ENCODE measurements at places on chromosomes 16 and 17.

DNA sequence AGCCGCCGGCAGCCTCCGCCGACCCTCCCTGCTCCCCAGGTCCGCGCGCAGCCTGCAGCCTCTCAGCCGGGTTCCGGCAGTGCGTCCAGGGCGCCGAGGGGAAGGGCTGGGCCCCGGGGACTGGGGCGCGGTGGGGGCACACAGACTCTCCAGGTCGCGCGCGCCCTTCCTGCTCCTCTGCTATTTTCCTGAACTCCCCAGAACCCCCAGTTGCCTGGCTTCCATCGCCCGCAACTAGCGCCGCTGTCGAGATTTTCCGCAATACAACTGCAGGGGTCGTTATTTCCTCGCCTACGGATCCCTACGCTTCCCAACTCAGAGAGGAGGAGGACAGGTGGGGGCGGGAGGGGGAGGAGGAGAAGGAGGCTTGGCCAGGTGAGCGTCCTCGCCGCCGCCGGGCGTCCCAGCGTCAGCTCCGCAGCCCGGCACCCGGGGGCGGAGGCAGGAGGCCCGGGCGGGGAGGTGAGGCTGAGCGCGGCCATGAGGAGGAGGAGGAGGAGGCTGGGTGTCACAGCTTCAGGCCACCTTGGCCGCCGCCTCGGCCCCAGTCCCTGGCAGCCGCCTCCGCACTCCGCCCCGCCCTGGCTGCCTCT, at the start of gene CA10:
CA10 (minus strand) TSS at position 265 of the 593 bp plus-strand sequence.
- DNase-seq, result no peak

GRCh38 chr17:39600288-39600996, 7.3 kb downstream of the NEUROD2 start:
- DNase-seq, result no peak

DNA sequence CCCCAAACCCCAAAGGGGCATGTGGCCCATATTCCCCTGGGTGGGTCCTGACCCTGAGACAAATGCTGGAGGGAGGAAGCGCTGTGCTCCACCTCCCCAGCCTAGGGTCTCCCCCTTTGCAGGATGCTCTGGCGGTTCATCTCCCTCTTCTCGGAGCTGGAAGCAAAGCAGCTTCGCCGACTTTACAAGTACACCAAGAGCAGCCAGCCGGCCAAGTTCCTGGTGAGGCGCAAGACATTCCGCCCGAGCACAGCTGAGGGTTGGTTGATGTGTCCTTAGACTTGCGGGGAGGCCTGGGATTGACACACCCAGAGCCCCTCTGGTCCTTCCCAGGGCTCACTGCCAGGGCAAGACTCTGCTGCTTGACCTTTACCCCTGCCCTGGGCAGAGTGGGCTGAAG, 4.3 kb downstream of the CHCT1 start:
- no peak for DNase-seq

DNA sequence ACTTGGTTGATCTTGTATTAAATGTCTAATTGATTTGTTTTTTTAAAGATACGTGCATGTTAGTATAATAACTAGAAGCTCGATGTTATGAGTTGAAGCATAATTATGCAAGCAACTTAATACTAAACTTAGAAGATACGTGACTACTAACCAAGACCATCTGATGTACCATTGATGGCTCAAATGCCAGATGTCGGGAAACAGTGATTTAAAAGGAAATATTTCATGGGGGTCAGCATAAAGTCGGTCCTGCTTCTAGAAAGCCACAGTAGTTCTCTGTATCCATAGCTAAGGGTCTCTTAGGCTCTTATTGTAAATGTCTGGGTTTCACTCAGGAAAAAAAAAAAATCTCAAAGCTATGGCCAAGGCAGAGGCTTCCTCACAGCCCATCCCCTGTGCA, 61.2 kb upstream of the RBFOX1 start:
- DNase-seq, result no peak

DNA sequence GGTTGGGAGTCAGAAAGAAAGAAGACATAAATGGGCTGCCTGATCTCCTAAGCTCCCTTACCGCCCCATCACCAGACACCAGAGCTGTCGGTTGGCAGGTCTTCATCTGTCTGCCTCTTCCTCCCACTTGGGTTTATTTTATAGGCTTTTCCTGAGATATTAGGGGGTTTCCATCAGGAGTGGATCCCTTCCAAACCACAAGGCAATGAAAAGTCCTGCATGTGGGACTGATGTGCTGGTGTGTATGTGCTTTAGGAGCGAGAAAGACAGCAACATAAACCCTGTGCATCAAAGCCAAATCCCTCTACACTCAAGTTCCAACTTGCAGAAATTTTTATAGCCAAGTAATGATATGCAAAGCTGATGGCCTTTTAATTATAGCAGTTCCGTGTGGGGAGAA, 389.5 kb downstream of the SLC39A11 start:
- peak; percentile 29 for DNase-seq

DNA sequence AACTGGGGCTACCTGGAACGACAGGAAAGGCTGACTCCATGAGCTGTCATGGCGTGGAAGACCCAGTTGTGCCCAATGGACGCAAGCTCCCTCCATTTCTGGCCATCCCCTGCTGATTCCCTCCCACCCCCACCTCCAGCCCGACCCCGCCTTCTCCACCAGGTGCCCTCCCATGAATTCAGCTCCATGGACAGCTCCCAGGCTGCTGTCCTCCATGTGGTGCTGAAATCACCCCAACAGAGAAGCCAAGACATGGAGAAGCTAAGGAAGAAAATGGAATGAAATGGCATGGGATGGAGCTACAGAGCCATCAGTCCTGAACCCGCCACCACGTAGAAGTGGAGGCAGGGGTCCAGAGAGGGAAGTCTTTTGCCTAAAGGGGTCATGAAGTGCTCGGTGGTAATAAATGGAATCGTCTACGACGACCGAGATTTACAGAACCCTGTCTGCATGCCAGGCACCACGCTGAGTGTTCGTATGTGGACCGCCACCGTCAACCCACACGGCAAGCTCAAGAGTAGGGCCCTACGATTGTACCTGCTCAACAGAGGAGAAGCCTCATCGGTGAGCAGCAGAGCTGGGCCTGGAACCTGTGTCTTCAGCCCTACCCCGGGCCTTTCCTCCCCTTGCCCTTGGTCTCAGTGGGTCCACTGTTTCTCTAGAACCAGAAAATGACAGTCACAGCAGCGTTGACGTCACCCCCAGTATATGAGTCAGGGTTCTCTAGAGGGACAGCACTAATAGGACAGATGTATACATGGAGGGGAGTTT, 9.3 kb upstream of the ZC3H18 start:
- peak; percentile 50 for DNase-seq

GRCh38 chr17:73227379-73227778, 34.3 kb downstream of the CPSF4L start:
- DNase-seq, result peak; percentile 19

GRCh38 chr16:57131351-57131970, 39.1 kb downstream of the CPNE2 start:
- DNase-seq, result no peak

Measured in ELR (cell line).